Smooth muscle cell of the brain vasculature (primary cell): ENCODE measurements at places on chromosomes 16 and 17.

GRCh38 chr17:49035470-49036269 lies 38.5 kb downstream of the IGF2BP1 start:
- DNase-seq: no peak

DNA sequence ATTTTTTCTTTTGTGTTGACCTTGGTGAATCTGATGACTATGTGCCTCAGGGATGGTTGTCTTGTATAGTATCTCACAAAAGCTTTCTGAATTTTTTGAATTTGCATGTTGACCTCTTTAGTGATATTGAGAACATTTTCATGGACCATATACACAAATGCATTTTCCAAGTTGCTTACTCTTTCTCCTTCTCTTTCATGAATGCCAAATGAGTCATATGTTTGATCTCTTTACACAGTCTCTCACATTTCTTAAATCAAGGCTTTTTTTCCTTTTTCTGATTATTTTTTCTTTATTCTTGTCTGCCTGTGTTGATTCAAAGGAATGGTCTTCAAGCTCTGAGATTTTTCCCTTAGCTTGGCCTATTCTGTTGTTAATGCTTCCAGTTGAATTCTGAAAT lies 46.6 kb upstream of the KCNJ16 start:
- no peak for DNase-seq

DNA sequence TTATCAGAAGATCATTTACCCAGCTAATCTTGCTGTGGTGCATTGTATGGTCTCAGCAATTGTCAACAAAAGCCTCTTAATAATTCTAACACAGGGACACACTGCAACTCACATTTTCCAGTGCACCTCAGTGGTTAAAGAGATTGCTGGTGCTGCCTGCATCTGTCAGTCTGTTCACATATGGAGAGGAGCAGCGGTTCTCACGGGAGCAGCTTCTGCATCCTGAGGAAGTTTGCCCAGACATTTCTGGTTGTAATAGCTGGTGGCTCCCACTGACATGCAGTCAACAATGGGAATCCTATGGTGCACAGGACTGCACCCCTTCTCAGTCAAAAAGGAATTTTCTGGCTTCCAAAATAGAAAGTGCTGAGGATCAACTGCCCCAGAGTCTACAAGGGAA lies 7.8 kb downstream of the GGA2 start:
- DNase-seq: no peak

- no peak for DNase-seq
These were observed 54.6 kb downstream of the RBFOX3 start for GRCh38 chr17:79556271-79556670.

- no peak for DNase-seq
These were observed 82.1 kb downstream of the OR1D5 start for GRCh38 chr17:2981325-2981724.

GRCh38 chr17:28956861-28957260 lies 5.5 kb upstream of the PHF12 start:
- DNase-seq: no peak

DNA sequence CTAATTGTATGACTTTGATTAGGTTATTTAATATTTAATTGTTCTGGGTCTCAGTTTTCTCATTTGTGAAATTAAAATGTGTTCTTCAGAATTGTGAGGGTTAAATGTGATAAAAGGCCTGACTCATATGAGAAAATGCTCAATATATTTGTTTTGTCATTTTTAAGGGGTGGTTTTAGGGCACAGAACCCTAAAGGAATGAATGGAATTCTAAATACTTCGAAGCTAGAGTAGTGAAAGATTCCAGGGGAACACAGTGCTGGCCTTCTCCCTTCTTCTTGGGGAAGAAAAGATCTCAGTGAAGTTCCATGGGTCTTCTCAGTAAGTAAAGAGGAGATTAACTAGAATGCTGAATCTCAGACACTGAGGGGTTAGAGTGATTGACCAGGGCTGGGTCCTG lies 3.9 kb upstream of the SMPD3 start:
- no peak for DNase-seq

DNA sequence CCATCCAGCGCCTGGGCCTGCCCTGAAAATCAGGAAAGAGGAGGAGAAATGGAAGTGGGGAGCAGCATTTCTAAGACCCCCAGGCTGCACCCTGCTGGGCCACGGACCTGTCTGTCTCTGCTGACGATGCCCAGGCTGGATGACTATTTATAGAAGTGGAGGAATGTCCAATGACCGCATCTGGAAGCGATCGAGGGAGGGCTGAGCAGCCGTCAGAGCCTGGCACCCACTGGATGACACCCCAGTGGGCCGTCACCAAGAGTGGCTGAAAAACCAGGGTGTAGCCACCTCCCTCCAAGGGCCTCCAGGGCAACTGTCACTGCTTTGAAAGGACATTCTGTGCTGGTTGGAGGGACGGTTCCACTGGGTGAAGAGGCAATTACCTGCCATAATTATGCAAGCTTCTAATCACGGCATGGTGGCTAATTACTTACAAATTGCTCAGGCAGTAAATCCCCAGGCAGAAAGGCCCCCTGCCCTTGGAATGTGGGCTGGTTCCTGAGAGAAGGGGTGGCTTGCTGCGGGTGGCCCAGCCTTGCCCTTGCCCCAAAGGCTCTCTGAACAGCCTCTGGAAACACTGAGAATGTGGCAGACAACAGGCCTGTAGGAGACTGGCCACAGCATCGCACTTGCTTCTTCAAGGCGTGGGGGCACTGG lies 332.1 kb downstream of the C16orf95 start:
- no peak for DNase-seq

DNA sequence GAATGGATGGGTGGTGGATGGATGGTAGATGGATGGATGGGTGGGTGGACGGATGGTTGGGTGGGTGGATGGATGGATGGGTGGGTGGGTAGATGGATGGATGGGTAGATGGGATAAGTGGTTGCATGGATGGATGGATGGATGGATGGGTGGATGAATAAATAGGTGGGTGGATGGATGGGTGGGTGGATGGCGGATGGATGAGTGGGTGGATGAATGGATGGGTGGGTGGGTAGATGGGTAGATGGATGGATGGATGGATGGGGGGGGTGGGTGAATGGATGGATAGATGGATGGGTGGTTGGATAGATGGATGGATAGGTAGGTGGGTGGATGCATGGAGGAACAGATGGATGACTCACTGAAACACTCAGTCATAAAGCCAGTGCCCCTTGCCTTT lies 51.0 kb upstream of the FASN start:
- no peak for DNase-seq

DNA sequence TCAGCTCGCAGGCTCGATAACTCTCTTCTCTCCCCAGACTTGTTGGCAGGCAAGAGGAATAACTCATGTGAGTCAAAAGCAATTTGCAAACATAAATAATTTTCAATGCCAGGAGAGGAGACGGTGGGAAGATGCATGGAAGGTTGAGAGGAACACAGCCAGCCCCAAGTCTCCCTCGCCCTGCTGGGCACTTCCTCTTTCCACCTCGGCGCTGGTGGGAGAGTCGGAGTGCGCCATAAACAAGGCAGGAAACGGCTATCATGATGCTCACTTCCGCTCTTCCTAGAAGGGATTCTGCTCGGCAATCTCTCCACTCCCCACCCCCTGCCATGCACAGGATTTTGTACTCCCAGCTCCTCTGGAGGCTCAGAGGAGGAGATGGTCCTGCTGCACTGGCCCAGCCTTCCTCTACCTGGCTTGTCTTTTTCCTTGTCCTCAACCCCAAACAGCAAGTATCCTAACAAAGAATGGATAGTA lies 13.0 kb downstream of the CBX4 start:
- no peak for DNase-seq

GRCh38 chr16:22235839-22236745 lies 30.0 kb downstream of the EEF2K start:
- DNase-seq: no peak

GRCh38 chr16:69145658-69146057 lies 13.2 kb downstream of the UTP4 start:
- no peak for DNase-seq
